ENCODE measurements at places on chromosomes 11 and 22.

DNA sequence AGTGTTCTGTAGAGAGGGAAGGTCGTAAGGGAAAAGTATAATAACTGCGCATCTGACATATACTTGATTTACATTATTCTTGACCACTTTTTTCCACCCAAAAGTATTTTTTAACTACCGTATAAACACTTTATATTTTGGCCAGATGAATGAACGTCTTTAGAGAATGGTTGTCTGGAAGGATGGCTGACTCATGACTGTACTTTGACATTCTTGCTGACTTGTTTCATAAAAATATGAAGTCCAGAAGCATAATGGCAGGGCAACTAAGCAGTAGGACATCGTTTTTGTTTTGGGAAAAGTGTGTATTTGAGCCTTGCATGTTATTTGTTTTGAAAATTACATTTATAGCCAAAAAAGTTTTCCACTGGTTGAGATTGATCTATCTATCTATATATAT lies 110.0 kb downstream of the OSBP2 start:
- DNase-seq: no peak

- DNase-seq: no peak
These were observed 137.3 kb downstream of the CACNA1I start for GRCh38 chr22:39707816-39708215.

GRCh38 chr11:95762534-95762933 lies 27.0 kb downstream of the FAM76B start:
- no peak for DNase-seq

- DNase-seq: no peak
These were observed 11.6 kb upstream of the RTN4R start for GRCh38 chr22:20279662-20280134.

DNA sequence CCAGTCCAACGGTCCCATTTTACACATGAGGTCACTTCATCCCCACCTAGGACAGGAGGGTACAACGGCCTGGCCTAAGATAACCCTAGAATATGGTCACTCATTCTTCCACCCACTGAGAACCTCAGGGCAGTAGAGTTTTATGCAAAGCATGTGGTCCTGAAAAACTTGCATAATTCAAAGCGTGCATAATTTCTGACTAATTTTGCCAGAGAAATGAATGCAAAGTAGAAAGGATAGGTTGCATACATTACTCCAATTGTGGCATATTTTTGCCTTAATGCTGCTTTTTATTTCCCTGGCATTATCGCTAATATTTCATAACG lies 32.5 kb upstream of the SLC35C1 start:
- DNase-seq: no peak

DNA sequence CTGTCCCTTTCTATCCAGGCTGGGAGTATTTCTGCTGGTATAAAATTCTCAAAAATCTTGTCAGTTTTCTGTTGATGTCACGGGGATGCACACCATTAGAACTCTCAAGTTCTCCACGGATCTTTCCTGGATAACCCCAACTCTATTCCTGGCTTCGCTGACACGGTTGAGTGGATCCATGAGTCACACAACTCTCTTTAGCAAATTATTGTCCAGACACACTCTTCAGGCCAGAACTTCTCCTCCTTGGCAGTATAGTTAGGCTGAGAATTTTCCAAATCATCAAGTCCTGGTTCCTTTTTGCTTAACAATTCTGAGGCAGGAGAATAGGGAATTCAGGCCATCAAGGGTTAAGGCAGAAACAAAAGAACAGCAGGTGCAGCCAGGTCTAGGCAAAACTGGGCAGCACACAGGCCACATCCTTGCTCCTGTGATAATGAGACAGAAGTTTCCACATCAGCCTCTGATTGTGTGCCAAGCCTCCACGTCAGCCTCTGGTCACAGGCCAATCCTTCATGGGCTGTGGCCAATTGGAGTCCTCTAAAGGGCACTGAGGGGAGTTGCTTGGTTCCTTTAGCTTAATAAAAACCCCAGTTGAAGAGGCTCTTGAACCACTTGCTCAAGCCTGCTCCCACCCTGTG lies 5.7 kb upstream of the ACAT1 start:
- no peak for DNase-seq

DNA sequence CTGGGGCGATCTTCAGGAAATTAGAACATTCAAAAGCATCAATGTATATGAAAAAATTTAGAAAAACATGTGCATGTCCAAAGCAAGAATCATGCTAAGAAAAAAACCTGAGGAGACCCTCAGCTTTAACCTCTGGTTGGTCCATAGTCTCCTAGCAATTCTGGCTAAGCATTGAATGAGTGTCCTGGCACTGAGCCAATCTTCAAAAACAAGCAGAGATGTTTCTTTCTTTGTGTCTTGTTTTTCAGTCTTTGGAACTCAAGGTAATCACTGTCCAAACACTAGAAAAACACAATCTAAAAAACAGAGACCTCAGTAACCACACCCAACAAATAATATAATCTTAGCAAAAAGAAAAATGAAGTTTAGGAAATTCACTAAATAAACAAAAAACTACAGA lies 205.4 kb upstream of the CARD18 start:
- DNase-seq: no peak

- DNase-seq: no peak
These were observed 1.5 kb downstream of the DNHD1 start for GRCh38 chr11:6498544-6498943.

DNA sequence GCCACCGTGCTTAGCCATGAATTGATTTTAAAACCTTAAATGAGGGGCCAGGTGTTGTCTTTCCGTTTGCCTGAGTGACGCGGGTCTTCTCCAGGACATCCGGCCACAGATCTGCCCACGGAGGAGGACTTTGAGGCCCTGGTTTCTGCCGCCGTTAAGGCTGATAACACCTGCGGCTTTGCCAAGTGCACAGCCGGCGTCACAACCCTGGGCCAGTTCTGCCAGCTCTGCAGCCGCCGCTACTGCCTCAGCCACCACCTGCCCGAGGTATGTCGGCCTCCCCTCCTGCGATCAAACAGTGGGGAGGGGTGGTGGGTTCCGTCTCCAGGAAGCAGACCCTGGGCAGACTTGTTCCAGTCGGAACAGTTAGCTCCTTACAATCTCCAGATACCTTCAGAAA lies 34.4 kb downstream of the IGHMBP2 start:
- DNase-seq: no peak
